Stimulated activated CD8-positive, alpha-beta memory T cell treated with anti-CD3 and anti-CD28 coated beads, Interleukin-4, amount 100 ng/mL, for 4 hours (primary cell): ENCODE measurements at places on chromosomes 16 and 17.

GRCh38 chr17:29596811-29597210 lies 3.9 kb downstream of the ANKRD13B start:
- no peak for DNase-seq

DNA sequence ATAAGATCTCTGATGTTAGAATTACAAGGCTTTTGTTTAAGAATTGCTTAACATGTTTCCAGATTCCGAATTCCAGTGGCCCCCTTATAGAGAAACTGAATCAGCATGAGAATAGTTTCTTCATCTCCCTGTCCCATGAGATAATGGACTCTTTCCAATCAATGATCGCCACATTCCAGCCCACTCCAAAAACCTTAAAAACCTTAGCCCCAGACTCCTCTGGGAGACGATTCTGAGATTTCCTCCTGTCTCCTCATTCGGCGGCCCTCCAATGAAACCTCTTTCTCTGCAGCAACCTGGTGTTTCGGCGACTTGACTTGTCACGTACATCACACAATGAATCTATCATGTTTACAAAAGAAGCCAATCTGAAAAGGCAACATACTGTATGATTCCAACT lies 197.1 kb upstream of the PSMD7 start:
- DNase-seq: no peak

- DNase-seq: no peak
Measured at GRCh38 chr17:67546578-67547527, 169.8 kb downstream of the PITPNC1 start.

- no peak for DNase-seq
Measured at GRCh38 chr16:19188406-19188805, 20.4 kb downstream of the SYT17 start.

- DNase-seq: peak; percentile 79
Measured at GRCh38 chr16:24010440-24011089, 174.8 kb downstream of the PRKCB start.

DNA sequence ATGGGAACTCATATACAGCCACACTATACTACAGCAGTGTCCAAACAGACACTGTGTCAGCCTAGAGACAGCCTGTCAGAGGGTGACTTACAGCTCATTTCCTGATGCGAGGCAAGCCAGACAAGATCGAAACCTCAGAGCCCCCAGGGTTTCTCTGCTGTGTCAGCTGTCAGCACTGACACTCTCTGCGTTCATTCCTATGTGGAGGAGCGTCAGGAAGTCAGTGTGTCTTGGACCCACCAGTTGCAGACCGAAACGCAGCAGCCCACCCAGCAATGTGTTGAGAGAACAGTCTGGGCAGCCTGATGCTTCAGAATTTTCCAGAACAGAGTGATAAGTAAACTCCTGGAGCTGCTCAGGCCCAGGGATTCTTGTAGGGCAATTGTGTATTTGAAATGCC lies 20.6 kb upstream of the MAPT start:
- no peak for DNase-seq

- DNase-seq: no peak
Measured at GRCh38 chr16:86826941-86827340, 248.6 kb downstream of the FOXL1 start.

DNA sequence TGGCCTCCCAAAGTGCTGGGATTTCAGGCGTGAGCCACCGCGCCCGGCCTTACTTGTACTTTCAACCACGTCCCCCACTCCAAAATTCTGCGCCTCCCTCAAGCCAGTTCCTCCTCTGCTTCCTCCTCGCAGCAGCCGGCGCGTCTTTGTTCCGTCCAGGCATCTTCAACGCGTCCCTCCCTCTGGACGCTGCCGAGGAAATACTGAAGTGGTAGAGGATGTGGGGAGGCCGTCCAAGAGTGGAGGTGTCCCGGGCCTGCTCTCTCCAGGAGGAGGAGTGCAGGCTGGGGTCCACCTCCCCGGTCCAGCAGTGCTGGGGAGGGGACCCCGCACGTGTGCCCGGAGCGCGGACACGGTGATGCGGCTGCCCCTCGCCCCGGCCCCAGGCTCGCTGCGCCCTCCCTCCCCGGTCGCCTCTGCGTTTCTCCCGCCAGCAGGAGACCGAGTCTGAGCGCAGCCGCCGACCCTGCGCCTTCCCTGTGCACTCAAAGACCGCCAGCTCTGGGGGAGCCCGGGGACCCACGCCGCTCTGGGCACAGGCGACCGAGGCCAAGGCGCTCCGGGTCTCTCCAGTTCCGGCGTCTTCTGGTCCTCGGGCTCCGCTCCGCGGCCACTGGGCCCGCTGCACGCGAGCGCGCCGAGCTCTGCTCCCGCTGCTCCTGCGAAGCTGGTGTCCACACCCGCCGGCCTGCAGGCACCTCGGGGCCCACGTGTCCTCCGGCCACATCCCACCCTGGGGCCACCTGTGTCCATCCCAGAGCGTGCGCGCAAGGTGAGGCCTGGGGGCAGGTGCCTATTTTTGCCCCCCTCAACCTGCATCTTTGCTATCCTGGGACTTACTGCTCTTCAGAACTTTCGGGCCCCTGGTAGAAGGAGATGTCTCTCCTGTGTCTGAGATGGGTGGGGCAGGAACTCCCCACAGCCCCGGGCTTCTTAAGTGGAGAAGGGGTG lies 31.7 kb downstream of the OSBPL7 start:
- no peak for DNase-seq

DNA sequence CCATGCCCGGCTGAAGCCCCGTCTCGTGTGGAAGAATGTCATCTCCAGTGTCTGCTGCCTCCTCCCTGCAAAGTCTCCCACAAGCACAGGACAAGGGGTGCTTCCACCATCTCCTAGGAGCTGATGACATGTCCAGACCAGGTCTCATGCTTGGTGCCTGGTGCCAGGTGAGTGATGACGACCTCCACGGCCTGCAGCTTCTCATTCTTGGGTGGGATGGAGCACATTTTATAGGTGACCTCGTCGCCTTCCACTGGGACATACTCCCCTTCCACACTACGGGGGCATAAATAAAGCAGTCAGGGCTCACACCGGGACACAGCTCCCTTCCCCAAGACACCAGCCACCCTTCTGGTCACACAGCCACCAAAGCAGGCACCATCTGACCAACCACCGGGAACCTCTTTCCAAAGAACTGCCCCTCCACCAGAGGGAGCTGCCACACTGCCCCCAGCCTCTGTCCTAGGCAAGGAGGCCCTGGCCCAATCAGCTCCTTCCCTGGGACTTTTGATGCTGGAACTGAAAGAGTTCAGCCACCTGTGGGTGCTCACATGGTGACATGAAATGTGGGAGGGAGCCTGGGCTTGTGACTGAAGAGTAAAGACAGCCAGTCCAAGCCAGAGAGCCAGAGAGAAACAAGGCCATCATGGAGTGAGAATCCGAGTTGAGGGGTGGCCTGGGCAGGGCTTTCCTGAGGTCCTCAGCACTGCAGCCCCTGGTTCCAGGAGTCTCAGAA lies 13.6 kb downstream of the CARHSP1 start:
- DNase-seq: no peak

GRCh38 chr16:15672514-15673167 lies 22.6 kb downstream of the NDE1 start:
- DNase-seq: peak; percentile 6

DNA sequence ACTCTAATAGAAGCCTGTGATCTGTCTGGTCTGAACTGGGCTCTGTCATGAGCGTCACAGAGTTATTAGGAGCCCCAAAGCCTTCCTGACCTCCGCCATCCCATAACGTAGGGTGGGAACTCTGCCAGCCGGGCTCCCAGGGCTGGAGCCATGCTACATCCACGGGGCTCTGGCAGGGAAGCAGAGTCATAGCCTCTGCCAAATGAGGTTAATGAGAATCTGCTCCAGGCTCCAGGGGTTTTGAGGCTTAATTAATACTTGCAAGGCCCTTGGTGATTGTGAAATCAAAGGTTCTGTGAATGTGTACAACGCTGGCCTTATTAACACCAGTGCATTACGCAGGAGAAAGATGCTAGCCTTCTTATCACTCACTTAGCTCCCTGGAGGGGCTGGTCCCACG lies 42.4 kb upstream of the ZFP90 start:
- DNase-seq: no peak

GRCh38 chr16:27401768-27402568 lies at the start of gene IL21R:
IL21R (plus strand) TSS chr16:27402174; CDS start chr16:27430072, 27,898 bp downstream.
- peak; percentile 66 for DNase-seq

DNA sequence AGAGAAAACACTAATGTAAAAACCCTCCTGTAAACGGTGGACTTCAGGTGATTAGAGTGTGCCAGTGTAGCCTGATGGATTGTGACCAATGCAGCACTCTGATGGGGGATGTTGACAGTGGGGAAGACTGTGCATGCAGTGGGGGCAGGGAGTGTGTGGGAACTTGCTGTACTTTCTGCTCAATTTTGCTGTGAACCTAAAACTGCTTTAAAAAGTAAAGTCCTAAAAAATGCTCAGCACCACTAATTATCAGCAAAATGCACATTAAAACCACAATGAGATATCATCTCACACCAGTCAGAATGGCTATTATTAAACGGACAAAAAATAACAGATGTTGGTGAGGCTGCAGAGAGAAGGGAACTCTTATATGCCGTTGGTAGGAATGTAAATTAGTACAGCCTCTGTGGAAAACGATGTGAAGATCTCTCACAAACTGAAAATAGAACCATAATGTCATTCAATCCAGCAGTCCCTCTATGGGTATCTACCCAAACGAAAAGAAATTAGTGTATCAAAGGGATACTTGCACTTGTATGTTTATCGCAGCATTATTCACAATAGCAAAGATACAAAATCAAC lies 9.7 kb upstream of the ULK2 start:
- no peak for DNase-seq

DNA sequence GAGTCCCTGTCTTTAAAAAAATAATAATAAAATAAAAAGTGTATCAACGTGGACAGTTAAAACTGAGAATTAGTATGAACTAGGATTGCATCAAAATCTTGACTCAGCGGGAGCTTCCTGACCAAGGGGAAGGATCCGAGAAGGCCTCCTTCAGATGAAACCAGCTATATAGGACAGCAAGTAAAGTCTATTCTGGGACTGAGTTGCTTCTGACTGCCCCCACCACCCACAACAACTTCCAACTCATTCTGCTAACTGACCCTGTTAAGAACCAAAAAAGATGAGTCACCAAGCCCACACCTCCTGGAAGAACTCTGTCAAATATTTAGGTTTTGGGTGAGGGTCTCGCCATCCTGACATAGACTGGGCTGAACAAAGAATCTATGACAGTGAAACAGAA lies 24.9 kb downstream of the MPP3 start:
- no peak for DNase-seq

DNA sequence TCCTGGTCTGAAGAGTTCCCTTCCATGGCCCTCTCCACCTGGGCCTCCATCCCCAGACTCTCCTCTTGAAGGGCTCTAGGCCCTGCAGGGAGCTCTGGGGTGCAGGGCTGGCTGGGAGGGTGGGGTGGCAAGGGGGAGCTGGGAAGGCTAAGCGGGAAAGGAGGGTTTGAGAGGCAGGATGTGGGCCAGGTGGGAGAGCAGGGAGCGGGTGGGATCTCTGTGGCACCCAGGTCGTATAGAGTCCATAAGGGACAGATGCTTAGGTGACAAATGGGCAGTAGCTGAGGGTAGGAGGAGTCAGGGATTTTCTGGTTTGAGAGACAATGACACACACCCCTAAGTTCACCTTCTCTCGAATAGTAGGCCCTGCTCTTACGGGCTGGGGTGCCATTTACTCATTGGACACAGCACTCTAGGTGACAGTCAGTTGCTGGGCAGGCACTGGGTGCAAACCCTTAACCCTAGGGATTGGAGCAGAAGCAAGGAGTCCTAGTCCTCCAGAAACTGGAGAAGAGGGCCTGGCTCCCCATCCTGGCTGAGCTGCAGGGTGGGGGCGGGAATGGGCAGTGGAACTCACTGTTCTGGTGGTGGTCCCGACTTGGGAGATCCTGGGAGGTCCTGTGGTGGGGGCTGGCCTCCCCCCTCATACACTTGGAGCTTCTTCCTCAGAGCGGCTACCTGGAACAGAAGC lies 15.3 kb downstream of the KIF18B start:
- DNase-seq: no peak

DNA sequence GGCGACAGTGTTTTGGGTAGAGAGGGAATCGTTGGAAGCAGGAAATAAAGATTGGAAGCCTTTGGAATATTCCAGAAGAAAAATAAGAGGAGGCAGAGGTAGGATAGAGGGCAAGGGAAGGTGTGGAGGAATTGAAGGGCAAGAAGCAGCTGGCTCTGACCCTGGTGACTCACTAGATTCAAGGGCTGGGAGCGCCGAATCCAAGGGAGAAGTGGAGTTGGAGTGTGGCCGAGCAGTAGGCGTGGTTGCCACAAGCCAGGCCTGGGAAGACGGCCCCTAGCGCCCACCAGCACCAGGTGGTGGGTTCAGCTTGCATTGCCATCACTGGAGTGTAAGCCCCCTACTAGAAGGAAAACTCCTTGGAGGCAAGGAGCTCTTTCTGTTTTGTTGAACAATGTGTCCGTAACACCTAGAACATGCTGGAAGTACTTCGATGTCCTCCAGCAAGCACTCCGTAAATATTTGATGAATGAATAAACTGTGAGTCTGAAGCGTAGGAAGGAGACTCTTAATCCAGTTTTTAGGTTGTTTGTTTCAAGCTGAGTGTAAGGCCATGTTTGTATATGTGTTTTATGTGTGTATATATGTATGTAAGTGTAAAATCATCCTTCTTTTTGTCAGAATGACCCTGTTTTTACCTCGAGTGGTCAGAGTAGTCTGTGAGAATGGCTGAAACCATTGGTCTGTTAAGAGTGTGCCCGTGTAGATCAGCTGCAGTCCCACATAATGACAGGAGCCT lies 139.5 kb downstream of the CMIP start:
- no peak for DNase-seq

GRCh38 chr17:2395258-2396181 lies 5.3 kb downstream of the MNT start:
- DNase-seq: no peak

- no peak for DNase-seq
Measured at GRCh38 chr17:16328997-16329396, 24.3 kb downstream of the CENPV start.

DNA sequence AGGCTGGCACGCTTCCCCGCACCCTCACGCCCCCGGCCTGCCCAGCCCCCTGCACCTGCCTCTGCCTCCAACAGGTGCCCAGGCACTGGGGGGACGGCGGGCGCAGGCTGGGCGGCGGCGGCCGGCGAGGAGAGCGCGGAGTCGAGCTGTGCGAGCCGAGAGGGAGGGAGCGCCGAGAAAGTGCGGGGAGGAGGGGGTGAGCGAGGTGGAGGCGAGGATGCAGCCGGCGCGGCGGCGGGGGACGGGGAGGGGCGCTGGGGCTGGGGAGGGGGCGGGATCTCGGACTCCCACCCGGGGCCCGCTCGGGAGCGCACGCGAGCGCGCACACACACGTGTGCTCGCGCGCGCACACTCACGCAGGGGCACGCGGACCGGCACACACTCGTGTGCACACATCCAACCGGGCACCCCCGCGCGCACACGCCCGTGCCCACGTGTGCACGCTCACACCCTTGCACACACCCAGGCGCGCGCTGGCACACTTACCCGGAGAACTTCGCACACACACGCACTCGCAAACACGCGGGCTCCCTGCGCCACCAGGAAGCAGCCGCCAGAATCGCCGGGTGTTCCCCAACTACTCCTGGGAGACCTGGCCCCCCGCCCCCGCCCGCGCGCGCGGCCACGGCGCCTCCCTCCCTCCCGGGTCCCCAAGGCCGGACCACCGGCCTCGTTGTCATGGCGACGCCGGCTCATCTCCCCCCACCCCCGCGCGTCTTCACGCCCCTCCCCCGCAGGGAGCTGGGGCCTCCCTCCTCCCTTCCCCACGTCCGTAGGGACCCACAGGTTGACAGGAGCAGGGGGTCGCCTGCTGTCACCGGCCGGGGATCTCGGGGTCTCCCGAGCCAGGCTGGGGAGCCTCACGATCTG lies at the start of gene DOC2A:
Gene DOC2A (minus strand): TSS at position 184 of the 870 bp plus-strand sequence. CDS start 805 bp downstream, outside the sequence.
- DNase-seq: no peak
